NCI-H1436 (cell line): ENCODE measurements at places on chromosomes 6 and 20.

- DNase-seq, result no peak
Measured at GRCh38 chr6:41676431-41676830, 38.2 kb downstream of the MDFI start.

DNA sequence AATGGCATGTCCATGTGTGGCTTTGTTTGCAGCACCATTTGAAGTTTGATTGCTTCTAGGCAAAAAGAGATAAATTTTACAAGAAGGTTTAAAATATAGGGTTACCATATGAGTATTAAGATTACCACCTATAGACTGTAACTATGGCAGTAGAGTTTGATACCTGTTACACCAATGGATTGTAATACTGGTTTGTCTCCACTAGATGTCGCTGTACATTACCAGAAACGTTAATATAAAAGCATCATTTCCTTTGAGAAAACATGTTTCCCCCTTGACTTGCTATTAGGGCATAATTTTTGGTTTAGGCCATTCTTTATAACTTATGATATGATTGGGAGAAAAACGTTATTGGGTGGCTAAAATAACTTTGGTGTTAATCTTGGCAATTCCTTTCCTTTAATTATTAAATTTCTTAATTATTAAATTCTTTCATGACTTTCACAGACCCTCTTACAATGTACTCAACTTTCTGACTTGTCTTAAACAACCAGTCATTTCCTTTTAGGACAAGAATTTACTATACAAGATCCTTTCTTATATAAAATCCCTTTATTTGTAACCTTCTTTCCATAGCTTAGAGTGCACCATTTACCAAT, 42.8 kb downstream of the HLA-DPB1 start:
- DNase-seq, result peak; percentile 28

DNA sequence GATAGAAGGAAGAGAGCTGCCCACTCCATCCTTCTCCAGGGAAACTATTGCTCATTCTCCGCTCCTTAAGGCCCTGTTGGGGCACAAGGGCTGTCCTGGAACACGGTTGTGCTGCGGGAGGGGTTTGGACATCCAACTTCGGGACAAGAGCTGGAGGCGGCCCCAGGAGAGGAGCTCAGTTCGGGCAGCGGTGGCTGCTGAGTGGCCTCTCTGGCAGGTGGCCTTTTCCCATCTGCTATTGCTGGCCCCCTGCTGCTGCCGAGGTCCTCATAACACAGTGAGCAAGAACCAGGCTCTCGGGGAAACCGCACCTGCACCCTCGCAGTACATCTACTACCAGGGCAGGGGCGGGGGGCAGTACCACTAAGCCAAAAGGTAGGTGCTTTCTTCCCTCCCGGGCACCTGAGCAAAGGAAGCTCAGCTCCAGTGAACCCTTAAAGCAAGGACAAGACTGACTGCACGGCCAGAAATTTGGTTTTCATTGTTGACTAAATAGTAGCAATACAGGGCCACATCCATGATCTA, 63.7 kb downstream of the PSMG4 start:
- DNase-seq, result no peak

DNA sequence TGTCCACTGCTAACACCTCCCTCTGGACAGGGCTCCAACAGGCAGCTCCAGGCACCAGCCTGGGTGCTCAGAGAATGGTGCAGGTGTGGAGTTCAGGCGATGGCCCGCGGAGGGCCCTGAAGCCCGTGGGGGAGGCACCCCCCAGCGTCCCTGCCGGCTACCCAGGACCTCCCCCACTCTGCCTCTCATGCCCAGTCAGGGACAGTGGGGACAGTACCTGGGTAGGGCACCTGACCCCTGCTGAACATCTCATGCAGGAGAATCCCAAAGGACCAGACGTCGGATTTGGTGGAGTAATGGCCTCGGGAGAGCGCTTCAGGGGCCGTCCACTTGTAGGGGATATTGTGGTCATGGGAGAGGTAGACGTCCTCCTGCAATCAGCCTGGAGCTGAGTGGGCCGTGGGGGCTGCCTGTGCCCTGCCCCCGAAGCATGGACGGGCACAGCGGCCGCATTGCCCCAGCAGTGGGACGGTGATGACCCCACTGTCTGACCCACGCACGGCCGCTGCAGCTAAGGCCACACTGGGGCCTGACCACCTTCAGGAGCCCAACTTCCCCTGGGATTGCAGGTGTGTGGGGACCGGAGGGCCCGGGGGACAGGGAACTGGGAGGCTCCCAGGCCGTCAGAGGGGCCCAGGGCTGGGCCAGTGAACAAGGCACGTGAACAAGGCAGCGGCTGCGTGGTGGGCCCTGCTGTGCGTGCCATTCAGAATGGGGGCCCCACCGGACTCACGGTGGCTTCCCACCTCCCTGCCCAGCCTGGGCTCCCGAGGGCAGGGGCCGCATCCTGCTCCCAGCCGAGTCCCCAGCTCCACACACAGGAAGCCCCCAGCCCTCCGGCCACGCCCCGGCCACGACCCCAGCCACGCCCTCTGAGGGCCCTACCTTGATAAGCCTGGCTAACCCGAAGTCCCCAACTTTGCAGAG, 7.1 kb downstream of the PTK6 start:
- no peak for DNase-seq

DNA sequence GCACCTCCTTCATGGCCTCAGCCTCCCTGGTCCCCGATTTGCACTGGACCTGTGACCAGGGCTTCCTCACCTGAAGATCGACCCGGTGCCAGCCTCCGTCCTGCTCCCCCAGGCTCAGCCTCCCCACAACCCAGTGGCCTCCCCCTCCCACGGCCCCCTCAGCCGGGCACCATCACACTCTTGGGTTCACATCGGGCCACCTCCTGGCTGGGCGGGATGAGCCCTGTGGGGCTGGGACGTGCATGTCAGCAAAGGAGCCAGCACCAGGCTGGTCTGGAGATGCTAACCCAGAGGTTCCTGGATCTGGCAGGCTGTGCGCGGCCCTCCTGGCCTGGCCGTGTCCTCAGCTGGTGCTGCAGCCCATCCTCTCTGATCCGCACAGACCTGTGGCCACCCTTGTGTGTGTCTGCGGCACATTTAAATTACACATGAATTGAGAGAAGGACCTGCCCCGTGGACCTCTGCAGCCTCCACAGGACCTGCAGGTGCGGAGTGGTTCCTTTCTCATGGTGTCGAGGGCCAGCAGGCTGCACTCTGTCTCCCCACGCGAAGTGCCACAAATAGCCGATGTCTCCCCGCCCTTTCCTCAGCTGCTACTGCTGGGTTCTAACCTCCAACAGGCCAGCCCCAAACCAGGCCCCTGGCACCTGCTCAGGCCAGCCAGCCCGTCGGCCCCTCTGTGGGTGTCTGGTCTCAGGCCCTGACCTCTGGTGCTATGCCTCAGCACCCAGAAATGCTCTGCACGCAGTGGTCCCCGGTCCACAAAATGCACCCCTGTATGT, 237.5 kb downstream of the ERMARD start:
- DNase-seq, result no peak

GRCh38 chr6:15744818-15745402, 82.1 kb upstream of the DTNBP1 start:
- no peak for DNase-seq

- no peak for DNase-seq
Measured at GRCh38 chr20:4893709-4894108, 107.6 kb downstream of the SLC23A2 start.

DNA sequence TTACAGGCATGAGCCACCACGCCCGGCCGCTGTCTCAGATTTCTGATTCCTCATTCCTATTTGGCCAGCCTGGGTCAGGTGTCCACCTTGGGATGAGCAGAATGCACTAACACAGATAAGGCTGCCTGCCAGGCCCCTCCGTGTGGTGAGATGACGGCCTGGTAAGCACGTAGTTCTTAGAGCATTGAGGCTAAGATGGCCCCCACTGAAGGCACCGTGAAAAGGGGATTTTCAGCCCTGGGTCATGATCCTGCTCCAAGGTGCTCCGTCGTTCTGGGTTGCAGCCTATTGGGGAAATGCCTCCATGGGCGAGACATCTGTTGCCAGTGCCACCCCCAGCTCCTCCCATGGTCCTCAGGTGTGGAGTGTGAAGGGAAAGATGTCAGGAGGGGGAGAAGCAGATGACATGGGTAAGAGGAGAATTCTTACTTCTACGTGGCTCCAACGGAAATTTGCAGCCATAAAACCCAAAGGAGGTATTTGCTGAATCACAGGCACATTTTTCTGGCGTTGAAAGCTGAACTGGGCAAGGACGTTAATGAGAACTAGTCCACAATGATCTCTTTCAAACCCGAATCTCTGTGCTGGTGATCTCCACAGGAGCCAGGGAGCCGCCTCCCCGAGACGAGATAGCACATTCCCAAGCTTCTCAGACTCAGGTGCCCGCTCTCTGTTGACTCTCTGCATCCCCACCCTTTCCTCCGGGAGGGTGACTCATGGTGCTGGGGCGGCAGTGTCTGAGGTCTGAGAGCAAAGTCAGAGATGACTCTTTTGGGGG, 34.0 kb upstream of the BMP6 start:
- no peak for DNase-seq

- no peak for DNase-seq
Measured at GRCh38 chr20:58605292-58606065, 45.6 kb upstream of the STX16 start.

- DNase-seq, result no peak
Measured at GRCh38 chr6:19757036-19757435, 80.1 kb upstream of the ID4 start.

DNA sequence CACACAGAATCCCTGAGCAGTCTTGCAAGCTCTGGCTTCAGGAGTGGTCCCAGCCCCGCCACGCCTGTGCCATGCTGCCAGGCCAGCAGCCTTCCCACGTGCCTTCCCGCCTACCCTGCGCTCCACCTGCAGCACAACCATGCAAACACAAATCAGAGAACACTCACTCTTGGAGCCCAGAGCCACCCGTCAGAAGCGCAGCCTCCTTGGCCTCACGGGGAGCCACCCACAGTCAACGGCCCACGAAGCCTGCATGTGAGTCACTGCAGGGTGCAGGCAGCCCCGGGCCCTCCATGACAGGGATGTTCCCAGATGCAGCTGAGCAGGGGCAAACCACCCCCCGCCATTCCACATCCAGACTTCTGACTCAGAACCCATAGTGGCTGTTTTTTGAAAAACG, 217.0 kb downstream of the DLL1 start:
- no peak for DNase-seq
